ENCODE measurements at places on chromosomes 11 and 22. TPM values are rescaled to one million over a fixed set of nuclear protein-coding genes. Genes with fewer than 3 reads are reported as not detected.

GRCh38 chr11:67416416-67417335, 1.2 kb downstream of the CARNS1 start:
- no peak overlapping the region for H3K27ac ChIP-seq
- no peak overlapping the region for H3K4me3 ChIP-seq
- H3K36me3 ChIP-seq: no peaks in the 10 kb centered on the region
- peaks cover 65% of the 10 kb centered on the region for H3K4me1 ChIP-seq
- peaks cover 64% of the 10 kb centered on the region for H3K27me3 ChIP-seq
- DNase-seq: peak; percentile 64

- no peaks in the 10 kb centered on the region for H3K4me1 ChIP-seq
- no peaks in the 10 kb centered on the region for H3K36me3 ChIP-seq
- no peak overlapping the region for H3K4me3 ChIP-seq
- no peak overlapping the region for H3K27ac ChIP-seq
- DNase-seq: no peak
- no peaks in the 10 kb centered on the region for H3K27me3 ChIP-seq
Observed at GRCh38 chr22:18927020-18927419, 9.1 kb downstream of the PRODH start.

Gene STX3
- 24.0 TPM for total RNA-seq

- H3K27ac ChIP-seq: no peak overlapping the region
- DNase-seq: no peak
- no peak overlapping the region for H3K4me3 ChIP-seq
- no peaks in the 10 kb centered on the region for H3K27me3 ChIP-seq
- no peaks in the 10 kb centered on the region for H3K36me3 ChIP-seq
Observed at GRCh38 chr11:60633645-60634044, 65.8 kb upstream of the MS4A8 start.

Gene ALKBH8
- 9.1 TPM for total RNA-seq

Gene LMO1
- not detected for total RNA-seq

All from HepG2 (cell line).